WTC11 (cell line): ENCODE measurements at places on chromosomes 4 and X. TPM values are rescaled to one million over a fixed set of nuclear protein-coding genes. Genes with fewer than 3 reads are reported as not detected.

- H3K27me3 ChIP-seq: no peaks in the 10 kb centered on the region; the same call in 1 of the 2 replicates
- H3K27ac ChIP-seq: peak overlapping the region; percentile 75
- H3K4me3 ChIP-seq: no peak overlapping the region
Measured at GRCh38 chr4:4323705-4324534, 33.9 kb downstream of the ZBTB49 start.

DNA sequence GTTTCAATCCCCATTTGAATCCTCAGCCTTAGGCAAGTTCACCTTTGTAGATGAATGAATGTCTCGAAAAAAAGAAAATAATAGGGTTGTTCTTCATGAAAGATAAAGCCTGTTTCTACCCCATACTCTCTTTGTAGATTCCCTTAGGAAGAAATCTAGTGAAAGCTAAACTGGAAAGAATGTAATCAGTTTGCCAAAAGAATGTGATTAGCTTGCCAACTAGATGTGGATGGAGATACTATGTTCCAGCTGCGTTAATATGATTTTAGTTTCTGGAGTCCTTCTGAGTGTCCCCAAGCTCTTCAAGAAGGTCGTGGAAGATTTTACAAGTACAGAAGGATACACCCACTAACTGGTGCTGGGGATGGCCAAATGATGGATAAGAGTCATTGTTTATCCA is 162.3 kb upstream of the EDNRA start:
- H3K36me3 ChIP-seq: no peaks in the 10 kb centered on the region
- no peak overlapping the region for H3K4me3 ChIP-seq
- no peak overlapping the region for H3K27ac ChIP-seq
- no peak for DNase-seq

DNA sequence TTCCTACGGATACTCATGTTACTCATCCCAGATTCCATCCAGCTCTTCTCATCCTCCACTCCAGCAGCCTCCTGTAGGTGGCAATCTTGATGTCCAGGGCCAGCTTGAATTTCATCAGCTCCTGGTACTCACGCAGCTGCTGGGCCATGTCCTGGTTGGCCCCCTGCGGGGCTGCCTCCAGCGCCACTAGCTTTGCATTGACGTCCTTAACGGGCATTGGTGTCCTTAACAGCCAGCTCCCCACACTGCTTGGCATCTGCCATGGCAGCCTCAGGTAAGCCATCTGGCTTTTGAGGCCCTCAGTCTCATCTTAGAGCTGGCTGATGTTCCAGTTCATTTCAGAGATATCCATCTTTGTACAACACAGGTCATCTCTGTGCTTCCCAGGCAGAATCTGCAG is 223.7 kb downstream of the FGF13 start:
- no peaks in the 10 kb centered on the region; the same call in 1 of the 2 replicates for H3K27me3 ChIP-seq
- DNase-seq: no peak
- H3K36me3 ChIP-seq: no peaks in the 10 kb centered on the region
- H3K4me1 ChIP-seq: peaks cover 36% of the 10 kb centered on the region
- no peak overlapping the region for H3K27ac ChIP-seq
- H3K4me3 ChIP-seq: no peak overlapping the region

DNA sequence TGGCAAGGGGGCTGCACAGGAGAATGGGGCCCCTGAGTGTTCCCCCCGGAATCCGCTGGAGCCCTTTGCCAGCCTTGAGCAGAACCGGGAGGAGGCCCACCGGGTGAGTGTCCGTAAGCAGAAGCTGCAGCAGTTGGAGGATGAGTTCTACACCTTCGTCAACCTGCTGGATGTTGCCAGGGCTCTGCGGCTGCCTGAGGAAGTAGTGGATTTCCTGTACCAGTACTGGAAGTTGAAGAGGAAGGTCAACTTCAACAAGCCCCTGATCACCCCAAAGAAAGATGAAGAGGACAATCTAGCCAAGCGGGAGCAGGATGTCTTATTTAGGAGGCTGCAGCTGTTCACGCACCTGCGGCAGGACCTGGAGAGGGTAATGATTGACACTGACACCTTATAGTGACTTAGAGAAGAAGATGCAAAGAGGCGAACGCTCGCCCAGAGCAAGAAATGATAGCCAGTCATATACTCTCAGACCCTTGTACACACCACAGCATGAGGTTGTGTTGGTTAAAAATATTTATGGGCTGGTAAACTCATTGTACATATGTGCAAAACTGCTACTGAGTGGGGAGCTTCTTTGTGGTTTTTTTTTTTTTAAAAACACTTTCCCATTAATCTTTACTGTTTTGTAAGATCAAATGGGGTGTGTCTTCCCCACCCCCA is 52.5 kb downstream of the JADE1 start:
- peaks cover 96% of the 10 kb centered on the region for H3K36me3 ChIP-seq
- peaks cover 65% of the 10 kb centered on the region for H3K4me1 ChIP-seq
- no peaks in the 10 kb centered on the region for H3K27me3 ChIP-seq
- H3K27ac ChIP-seq: peak overlapping the region; percentile 85

The TSPYL2 gene
- total RNA-seq: 14.6 to 17.9 TPM (median 16.2 TPM) in 3 replicates

DNA sequence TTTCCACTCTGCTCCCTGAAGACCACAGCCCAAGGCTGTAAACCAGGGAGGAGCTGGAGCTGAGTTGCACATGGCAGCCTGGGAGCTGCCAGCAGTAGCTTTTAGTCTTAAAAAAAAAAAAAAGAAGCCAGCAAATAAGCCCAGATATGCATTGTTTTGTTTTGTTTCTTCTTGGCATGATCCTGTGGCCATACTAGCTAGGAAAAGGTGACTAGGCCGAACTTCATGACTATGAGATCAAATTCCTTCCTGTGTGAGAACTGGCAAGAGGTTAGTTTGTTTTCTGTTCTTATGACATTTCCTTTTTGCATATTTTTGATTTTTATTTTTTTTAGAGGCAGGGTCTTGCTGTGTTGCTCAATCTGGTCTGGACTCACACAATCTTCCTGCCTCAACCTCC is 323.3 kb downstream of the DCTD start:
- DNase-seq: no peak
- peak overlapping the region; percentile 82 for H3K27ac ChIP-seq
- H3K27me3 ChIP-seq: no peaks in the 10 kb centered on the region

- H3K4me3 ChIP-seq: no peak overlapping the region
- H3K36me3 ChIP-seq: no peaks in the 10 kb centered on the region
- no peak for DNase-seq
Measured at GRCh38 chr4:10011277-10011676, 10.0 kb downstream of the SLC2A9 start.

The HTN1 gene
- total RNA-seq: not detected in 3 replicates

DNA sequence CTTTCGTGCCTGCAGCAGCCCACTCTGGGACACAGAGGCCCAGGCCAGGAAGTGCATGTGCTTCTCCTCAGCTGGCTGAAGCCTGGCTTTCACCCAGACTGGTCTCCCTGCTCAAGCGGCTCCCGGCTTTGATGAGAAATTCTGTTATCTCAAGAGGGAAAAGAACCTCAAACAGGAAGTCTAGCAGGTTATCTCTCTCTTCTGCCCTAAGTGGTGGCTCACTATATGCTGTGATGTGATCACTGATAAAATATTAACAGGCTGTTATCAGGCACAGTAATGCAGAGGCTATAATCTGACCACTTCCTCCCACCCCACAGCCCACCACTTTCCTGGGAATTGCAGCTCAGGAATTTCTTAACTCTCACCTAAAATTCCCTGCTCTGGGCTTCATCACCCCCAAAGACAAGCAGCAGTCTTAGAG is 13.3 kb downstream of the CLDN2 start:
- H3K4me1 ChIP-seq: no peaks in the 10 kb centered on the region
- DNase-seq: no peak
- no peaks in the 10 kb centered on the region for H3K27me3 ChIP-seq

DNA sequence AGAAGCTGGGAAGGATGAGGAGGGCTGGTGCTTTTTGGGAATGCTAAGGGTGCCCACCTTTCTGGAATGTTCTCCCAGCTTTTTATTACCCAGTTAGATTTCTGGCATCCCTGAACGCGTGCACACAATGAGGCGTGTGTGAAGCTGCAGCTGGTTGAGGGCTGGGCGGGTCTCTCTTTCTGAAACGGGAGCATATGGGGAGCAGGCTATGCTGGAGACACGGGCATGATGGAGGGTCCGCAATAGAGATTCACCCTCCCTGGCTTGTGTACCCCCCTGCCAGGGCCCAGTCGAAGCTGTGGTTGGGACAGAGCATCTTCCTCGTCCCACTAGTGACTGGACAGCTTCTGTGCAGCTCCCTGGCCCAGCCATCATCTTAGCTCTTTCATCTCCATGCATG is 8.5 kb downstream of the NSG1 start:
- no peak for DNase-seq
- H3K4me3 ChIP-seq: no peak overlapping the region
- peaks cover 16% of the 10 kb centered on the region for H3K4me1 ChIP-seq
- no peak overlapping the region for H3K27ac ChIP-seq
- no peaks in the 10 kb centered on the region for H3K27me3 ChIP-seq

DNA sequence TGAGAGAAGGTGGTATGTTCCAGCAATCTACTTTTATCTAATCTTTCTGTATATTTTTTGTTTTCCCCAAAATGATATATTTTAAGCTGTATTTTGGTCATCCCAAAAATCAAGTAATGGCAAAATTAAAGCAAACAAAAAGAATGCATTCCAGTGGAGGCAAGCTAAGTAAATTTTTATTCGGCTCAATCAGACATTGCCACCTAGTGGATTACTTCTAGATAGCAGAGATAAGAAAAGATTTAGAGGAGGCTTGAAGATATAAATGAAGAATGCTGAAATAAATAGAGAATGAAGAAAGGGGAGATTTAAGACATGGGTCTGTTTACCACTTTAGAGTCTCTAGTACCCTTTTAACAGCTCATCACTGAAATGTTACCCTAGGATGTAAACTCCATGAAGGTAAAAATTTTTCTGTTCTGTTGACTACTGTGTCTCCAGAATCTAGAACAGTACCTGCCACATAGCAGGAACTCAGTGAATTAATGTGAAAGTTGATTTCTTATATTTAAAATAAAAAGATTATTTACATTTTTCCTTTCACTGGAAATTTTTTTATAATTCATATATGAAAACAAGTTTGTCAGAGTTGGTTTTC is 110.9 kb upstream of the ANK2 start:
- DNase-seq: no peak
- no peak overlapping the region for H3K27ac ChIP-seq
- no peaks in the 10 kb centered on the region for H3K27me3 ChIP-seq
- H3K4me1 ChIP-seq: peaks cover 16% of the 10 kb centered on the region

GRCh38 chr4:148780426-148781005 is 338.3 kb upstream of the NR3C2 start:
- no peaks in the 10 kb centered on the region for H3K36me3 ChIP-seq
- H3K27me3 ChIP-seq: no peaks in the 10 kb centered on the region
- DNase-seq: no peak
- peaks cover 13% of the 10 kb centered on the region for H3K4me1 ChIP-seq
- H3K4me3 ChIP-seq: no peak overlapping the region
- no peak overlapping the region for H3K27ac ChIP-seq
